Kidney epithelial cell (primary cell): ENCODE measurements at places on chromosomes 7 and 10.

GRCh38 chr7:152341039-152341913, 94.5 kb downstream of the KMT2C start:
- DNase-seq = no peak

DNA sequence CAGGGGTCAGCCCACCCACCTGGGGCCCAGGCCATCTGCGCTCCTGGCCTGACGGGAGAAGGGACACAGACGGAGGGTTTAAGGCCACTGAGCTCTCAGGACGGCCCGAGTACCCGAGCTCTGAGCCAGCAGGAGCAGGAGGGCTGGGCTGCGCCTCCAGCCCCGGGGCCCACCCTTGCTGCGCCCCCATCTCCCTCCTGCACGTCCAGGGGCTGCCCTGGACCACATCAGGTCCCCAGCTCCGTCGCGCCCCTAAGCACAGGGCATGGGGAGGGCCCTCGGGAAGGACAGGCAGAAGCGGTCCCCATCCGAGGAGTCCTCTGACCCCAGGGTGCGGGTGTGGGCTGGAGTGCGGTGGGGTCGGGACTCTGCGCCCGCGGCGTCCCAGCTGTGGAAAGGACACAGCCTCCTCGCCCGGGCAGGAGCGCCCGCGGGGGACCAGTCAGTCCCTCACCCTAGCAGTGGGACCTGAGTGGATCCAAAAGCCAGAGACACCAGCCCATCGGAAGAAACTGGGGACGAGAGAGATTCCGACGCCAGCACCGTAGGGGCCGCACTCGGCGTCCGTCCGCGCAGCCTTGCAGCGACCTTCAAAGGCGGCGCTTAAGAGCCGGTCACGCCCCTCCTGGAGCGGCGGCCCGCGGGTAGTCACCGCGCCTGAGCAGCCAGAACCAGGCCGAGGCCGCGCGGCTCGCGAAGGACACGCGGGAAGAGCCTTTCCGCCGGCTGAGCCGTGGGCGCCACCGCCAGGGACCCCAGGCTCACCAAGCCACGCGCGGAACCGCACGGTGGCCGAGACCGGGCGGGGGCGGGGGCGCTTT, 15.9 kb downstream of the CAMK2B start:
- DNase-seq = no peak

GRCh38 chr7:149459540-149460452, 1.1 kb downstream of the ZNF777 start:
- DNase-seq = no peak

- no peak for DNase-seq
Measured at GRCh38 chr10:63260860-63261251, 127.7 kb downstream of the NRBF2 start.

DNA sequence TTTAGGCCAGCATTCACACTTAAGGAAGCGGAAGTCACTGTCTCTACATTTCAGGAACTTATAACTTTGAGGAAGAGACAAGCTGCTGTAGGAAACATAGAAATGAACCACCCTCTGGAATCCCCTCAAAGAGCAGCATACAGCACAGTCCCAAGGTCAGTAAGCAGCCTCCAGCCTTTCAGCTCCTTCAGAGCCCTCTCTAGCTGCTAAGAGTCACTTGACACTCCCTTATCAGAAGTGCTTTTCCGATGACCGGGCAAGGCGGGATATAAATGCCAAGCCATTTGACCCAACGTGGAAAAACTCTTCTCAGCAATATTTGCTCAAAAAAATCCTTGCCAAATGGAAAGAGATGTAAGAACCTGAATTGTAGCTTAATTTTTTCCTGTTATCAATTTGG, 1284.3 kb downstream of the XPNPEP1 start:
- no peak for DNase-seq

- DNase-seq = no peak
Measured at GRCh38 chr10:132913559-132914115, 28.7 kb downstream of the CFAP46 start.

GRCh38 chr10:8052341-8052955, 2.0 kb upstream of the GATA3 start:
- no peak for DNase-seq

DNA sequence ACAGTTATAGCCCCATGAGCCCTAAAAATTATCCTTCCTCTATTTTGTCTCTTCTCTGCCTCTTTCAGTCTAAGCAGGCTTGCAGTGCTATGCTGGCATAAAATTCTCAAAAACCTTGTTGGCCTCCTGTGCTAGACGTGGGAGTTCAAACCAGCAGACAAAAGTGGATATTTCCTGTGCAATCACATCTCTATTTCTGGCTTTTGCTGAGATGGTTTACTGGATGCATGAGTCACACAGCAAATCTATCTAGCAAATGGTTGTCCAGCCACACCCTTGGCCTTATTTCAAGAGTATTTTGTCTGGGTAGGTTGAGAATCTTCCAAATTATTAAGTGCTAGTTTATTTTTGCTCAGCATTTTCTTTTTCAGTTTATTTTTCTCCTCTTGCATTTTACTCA, 370.8 kb downstream of the CDC14C start:
- peak; percentile 2 for DNase-seq

- DNase-seq = no peak
Measured at GRCh38 chr7:132312531-132313055, 263.7 kb downstream of the PLXNA4 start.

DNA sequence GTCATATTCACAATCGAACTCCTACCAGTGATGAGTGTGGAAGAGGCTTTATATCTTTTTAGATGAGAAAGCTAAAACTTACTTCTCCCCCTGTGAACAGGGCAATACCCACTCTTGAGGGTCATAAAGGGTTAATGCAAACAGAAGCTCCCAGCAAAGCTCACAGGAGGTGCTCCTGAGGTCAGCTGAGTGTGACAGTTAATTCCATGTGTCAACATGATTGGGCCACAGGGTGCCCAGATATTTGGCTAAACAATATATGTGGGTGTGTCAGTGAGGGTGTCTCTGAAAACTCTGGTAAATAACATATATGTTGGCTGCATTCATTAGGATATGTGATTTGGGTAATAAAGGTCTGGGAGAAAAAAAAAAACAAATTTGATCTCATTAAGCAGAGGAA, 86.0 kb downstream of the HIP1 start:
- no peak for DNase-seq

DNA sequence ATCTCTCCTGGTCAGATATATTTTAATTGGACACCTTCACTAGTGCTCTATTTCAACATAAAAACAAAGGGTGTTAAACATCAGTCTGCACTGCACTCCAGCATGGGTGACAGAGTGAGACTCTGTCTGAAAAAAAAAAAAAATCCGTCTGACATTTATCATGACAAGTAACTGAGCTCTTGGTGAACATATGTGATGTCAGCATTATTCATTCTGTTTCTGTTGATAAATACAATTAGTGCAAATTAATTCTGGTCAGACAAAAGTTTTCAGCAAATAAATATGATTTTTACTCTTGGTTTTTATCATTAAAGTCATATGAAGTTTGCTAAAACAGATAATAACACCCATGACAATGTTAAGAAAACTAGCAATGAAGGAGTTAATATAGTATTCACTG, 692.8 kb upstream of the GRM3 start:
- DNase-seq = no peak

- peak; percentile 53 for DNase-seq
Measured at GRCh38 chr7:132650498-132650897, 74.2 kb upstream of the PLXNA4 start.

DNA sequence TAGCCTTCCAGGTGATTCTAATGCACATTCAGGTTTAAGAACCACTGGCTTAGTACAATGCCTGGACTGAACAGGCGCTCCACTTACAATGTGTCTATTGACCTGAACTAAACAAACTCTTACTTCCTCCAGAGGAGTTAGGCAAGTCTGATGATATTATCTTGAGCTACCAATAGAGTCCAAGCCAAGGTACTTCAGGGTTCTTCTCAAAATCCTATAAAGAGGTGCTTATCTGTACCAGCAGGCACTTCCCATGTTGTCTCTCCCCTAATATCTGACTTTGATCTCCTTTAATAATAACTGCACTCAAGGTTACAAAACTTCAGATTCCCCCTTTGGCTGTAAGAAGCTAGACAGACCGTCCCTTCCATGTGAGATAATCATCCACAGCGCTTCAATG, 157.0 kb upstream of the SVIL start:
- DNase-seq = no peak

DNA sequence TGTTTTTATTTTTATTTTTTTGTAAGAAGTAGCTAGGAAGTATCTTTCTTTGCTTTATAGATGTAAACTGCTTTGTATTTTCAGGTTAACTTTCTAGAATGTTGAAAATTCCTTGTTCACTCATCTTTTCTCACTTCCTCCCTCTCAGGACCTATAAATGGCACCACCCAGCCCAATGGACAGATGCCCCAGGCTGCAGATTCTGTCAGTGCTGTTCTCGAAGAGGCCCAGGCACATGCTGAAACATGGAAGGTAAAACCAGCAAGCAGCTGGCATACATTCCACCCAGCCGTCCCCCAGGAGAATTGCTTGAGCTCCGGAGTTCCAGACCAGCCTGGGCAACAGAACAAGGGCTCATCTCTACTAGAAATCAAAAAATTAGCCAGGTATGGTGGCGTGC, 47.1 kb upstream of the PDSS1 start:
- DNase-seq = no peak

DNA sequence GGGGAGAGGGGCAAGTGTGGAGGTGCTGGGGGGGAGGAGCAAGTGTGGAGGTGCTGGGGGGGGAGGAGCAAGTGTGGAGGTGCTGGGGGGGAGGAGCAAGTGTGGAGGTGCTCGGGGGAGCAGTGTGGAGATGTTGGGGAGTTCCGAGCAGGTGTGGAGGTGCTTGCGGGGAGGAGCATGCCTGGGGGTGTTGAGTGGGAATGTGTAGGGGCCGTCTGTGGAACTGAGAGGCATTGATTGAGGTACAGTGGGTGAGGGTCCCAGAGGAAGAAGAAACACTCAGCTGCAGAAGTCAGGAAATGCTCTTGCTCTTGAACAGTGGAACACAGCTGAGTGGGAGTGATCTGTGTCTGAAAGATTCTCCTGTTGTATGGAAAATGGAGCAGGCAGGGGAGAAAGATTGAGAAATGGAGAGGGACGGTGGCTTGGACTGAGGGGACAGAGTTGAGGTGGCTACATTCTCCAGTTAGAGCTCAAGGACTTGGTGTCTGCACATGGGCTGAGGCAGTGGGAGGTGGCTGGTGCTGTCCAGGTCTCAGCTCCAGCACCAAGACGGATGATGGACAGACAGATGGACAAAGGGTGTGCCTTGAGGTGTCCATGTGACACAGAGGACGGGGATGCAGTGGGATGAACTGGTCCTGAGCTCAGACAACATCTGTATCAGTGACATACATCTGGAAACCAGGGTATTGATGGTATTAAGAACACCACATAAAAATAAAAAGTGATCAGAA, 25.2 kb upstream of the NCAPG2 start:
- no peak for DNase-seq

DNA sequence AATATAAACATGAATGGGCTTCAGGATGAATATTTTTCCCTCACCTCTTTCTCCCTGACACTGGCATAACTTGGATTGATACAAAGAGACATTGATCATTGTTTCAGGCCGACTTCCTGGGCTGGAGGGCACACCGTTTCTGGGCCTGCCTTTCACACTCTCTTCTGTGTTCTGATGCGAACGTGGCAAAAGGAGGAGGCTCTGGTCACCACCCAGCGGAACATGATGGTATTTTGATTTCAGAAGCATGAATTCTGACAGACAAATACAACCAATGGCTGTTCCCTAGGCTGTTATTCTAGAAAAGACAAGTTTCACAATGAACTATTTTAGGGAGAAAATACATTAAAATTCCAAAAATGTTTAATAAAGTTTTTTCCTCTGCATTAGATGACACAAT, 534.5 kb upstream of the MKI67 start:
- no peak for DNase-seq

GRCh38 chr10:89391907-89392756, at the start of gene IFIT1:
Gene IFIT1, plus strand, starts transcription at chr10:89392623. Its CDS starts 90 bp downstream, at chr10:89392713.
- peak; percentile 89 for DNase-seq

DNA sequence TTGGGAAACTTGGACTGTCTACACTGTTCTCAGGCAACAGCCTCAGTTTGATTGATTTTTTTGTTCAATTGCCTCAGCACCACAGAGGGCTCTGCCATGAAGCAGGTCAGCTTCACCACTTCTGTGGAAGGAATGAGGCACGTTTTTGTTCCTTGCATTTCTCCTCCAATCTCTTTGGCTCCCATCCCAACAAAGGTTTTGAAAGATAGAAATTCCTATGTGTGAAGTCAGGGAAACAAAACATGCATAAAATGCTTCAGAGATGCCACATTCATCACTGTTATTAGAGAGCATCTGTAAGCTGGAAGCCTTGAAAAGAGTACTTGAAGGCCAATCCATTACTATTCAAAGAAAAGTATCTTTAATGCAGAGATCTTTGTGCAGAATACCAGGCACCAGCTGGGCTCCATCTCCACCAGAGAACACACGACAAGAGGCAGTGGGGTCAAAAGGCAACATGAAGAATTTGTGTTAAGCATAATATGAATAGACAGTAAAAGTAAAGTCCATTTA, 249.1 kb upstream of the LYZL1 start:
- DNase-seq = peak; percentile 19

DNA sequence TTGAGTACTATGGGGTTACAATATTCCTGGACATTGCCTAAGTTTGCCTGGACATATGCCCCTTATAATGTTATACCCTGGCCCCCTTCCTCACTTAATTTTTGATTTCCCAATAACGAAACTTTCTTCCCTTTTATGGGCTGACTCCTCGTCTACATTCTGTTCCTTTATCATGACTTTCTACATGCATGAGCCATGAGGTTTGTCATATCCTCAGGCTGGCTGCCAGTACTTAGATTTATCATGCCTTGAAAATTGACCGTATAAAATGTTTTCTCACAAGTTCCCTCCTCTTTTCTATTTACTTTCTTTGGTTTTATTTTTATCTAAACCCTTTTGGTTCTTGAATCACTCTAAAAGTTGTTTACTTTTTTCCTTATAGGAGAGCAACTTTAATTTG, 4.7 kb downstream of the DNAH11 start:
- no peak for DNase-seq

GRCh38 chr7:12127455-12127854, 83.6 kb upstream of the TMEM106B start:
- no peak for DNase-seq

- no peak for DNase-seq
Measured at GRCh38 chr7:47256016-47256415, 325.9 kb downstream of the TNS3 start.

- DNase-seq = no peak
Measured at GRCh38 chr7:95427166-95427565, 7.7 kb downstream of the PON2 start.

DNA sequence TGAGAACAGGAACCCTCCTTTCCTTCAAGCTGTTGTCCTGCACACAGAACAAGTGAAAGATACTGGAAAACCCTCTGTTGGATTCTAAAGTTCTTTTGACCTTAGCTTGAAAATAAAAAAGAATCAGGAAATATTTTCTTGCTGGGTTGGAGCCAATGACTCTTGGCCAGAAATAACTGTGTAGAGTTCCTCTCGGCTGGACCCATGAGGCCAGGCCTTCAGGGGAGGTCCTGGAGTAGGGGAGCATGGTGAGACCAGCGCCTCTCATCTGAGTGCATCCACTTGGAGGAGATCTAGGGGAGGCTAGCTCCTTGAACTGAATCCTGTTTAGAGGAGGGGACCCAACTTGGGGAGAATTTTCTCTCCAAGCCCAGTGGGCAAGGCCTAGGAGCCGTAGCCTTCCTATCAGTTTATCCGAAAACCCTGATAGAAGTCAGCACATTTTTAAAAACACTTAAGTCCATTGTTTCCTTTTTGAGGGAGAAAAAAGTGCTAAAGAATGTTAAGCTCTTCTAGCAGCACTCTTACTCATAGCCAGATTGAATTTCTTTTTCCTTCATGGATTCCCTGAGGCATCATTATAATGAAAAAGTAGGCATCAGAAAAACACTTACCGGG, 635.7 kb upstream of the ANKRD30A start:
- DNase-seq = no peak
